Neural crest cell (in vitro differentiated cells): ENCODE measurements at places on chromosomes 7 and 10. TPM values are rescaled to one million over a fixed set of nuclear protein-coding genes. Genes with fewer than 3 reads are reported as not detected.
A peak's percentile ranks its signal among the peaks of the same experiment; 100 is the strongest.

NPFFR1 gene
- total RNA-seq, result not detected in 2 replicates

- no peak overlapping the region for H3K4me3 ChIP-seq
- no peaks in the 10 kb centered on the region for H3K4me1 ChIP-seq
- H3K36me3 ChIP-seq, result no peaks in the 10 kb centered on the region
- DNase-seq, result no peak
- no peaks in the 10 kb centered on the region for H3K27me3 ChIP-seq
- H3K27ac ChIP-seq, result no peak overlapping the region
Observed at GRCh38 chr10:91689731-91690168, 56.9 kb upstream of the PPP1R3C start.

DNA sequence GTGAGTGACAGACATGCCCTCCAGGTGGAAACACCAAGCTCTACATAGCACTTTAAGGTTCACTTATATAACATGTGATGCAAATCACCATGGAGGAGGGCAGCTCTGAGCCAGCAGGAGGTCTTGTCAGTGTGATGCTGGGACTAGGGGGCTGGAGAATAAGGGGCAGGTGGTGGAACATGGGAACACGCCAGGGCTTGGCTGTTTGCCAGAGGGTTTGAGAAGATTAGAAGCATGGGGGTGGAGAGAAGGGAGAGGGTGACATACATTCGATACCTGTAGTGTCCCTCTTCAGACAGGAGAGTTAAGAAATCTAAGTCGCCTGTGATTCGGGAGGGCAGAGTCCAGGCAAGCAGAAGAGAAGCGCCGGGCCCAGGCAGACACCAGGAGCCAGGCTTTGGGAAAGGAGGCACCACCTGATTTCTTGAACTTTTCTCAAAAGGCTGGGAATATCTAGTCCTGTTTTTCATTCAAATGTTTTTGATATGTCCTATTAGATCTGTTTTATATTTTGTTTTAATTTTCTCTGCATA, 16.9 kb upstream of the LAMB4 start:
- no peak overlapping the region for H3K4me3 ChIP-seq
- H3K27me3 ChIP-seq, result no peaks in the 10 kb centered on the region
- H3K36me3 ChIP-seq, result no peaks in the 10 kb centered on the region
- peaks cover 11% of the 10 kb centered on the region for H3K4me1 ChIP-seq

DNA sequence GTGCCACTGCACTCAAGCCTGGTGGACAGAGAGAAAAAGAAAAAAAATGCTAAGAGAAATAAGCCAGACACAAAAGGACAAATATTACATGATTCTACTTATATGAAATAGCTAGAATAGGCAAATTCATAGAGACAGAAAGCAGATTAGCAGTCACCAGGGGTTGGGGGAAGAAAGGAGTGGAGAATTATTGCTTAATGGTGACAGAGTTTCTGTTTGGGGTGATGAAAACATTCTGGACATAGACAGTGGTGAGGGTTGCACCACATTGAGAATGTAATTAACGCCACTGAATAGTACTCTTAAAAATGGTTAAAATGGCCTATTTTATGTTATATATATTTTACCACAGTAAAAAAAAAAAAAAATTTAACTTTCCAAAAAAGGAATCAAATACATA, 6.4 kb upstream of the NT5C2 start:
- peaks cover 4% of the 10 kb centered on the region for H3K4me1 ChIP-seq
- DNase-seq, result no peak
- no peak overlapping the region for H3K27ac ChIP-seq
- no peak overlapping the region for H3K4me3 ChIP-seq
- H3K36me3 ChIP-seq, result no peaks in the 10 kb centered on the region

ZNF239 gene
- 11.2 and 12.1 TPM in 2 replicates for total RNA-seq

DNA sequence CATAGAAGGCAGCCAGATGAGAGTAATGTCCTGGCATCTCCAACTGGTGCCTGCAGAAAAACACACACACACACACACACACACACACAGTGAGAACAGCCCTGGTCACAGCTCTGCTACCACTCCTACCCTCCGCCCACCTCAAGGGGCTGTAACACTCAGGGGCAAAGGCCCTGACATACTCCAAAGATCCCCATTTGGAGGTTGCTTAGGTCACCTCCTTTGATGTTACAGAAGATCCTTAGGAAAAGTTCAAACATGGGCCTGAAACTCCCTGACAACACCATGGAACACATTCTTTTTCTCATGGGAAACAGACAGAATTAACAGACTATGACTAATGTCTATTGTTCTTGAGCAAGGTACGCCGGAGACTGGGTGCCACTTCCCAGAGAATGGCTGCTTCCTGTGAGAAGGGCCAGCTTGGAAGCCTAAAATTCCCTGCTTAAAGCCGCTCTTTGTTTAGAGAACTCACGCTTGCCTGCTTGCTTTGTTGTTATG, 27.7 kb downstream of the DENND11 start:
- H3K4me3 ChIP-seq, result peak overlapping the region; percentile 79
- peaks cover 25% of the 10 kb centered on the region for H3K4me1 ChIP-seq
- H3K36me3 ChIP-seq, result peaks cover 13% of the 10 kb centered on the region
- H3K27ac ChIP-seq, result peak overlapping the region; percentile 97
- no peaks in the 10 kb centered on the region for H3K27me3 ChIP-seq

SLC18A2 gene
- total RNA-seq, result 0.05 and 0.07 TPM in 2 replicates

DNA sequence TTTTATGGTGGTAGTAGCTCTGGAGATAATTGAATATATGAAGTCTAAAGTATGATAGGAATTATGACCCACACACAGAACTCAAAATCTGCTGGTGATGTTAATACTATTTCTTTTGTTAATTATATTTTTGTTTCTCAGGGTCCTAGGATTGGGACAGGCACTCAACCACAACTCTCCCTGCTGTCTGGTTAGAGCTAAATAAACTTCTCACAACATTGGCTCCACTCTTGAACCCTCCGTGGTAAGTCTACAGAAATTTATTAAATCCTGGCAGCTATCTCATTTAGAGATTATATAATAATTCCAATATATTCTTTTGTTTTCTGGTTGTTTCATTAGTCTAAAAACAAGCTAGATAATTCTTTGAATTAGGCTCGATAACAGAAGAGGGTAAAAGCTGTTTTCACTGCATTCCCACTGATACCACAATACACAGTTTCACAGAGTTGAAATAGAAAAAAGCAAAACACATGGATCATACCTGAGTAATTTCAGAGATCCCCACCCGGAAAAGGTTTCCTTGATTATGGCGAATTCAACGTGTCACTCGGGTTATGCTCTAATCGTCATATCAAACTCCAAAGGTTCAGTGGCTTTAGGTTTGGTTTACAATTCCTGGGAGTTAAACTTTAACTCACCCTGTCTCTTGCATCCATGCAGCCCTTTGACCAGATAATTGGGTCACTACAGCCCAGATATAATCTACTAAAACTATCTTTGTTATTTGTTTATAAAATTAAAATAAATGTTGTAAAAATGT, at the start of gene A1CF:
Gene A1CF, minus strand, starts transcription at position 531 of the 763 bp plus-strand sequence. CDS start 25,687 bp downstream, outside the sequence.
- H3K27ac ChIP-seq, result no peak within 1 kb of the TSS
- H3K36me3 ChIP-seq, result no peaks in the 10 kb centered on the region
- no peak within 1 kb of the TSS for H3K4me3 ChIP-seq
- DNase-seq, result no peak

DNA sequence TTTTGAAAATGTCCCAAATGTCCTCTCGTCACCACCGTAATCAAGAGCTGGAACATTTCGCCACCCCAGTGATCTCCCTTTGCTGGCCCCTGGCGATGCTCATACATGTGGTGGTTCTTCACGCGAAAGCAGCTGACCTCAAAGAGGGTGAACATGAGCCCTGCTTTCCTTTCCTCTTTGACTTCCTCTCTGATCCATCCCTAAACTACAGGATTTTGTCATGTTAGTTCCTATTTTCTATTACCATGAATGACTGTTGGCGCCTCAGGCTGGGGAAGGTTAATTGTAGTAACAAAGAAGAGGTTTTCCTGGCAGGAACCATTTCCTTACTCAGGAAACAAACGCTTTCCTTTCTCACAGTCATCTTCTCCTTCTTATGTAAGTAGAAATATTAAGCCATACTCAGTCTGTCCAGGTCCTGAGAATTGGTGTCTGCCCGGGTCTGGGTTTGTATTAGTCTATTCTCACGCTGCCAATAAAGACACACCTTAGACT, 114.5 kb downstream of the INSYN2A start:
- no peaks in the 10 kb centered on the region for H3K4me1 ChIP-seq
- H3K27ac ChIP-seq, result no peak overlapping the region
- no peak for DNase-seq
- H3K36me3 ChIP-seq, result peaks cover 22% of the 10 kb centered on the region

MKI67 gene
- total RNA-seq, result 140 and 160 TPM in 2 replicates

DNA sequence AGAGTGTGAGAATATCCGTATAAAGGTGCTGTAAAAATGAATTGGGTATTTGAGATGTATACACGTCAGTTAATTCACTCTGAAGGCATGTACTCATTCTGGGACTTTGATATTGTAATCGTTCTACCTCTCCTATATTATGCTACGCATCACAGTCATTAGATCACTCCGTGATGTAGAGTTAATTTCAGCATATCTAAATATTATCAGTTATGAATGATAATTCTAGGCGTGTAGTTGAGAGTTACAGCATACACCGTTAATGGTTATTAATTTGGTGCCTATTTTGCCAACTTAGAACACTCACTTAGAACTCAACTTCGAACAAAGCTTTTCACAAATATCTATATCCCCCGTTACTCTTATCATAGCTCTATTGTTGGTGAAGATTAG, 477 bp upstream of the MCU start:
- peaks cover 29% of the 10 kb centered on the region for H3K4me1 ChIP-seq
- H3K27me3 ChIP-seq, result peaks cover 5% of the 10 kb centered on the region
- no peak for DNase-seq
- peak overlapping the region; percentile 86 for H3K4me3 ChIP-seq
- no peaks in the 10 kb centered on the region for H3K36me3 ChIP-seq
- H3K27ac ChIP-seq, result no peak overlapping the region

ADRA2A gene
- total RNA-seq, result 0.07 and 0.14 TPM in 2 replicates

GRCh38 chr10:32315424-32315823, 31.5 kb downstream of the EPC1 start:
- H3K27ac ChIP-seq, result no peak overlapping the region
- DNase-seq, result no peak
- no peak overlapping the region for H3K4me3 ChIP-seq
- H3K4me1 ChIP-seq, result peaks cover 33% of the 10 kb centered on the region
- no peaks in the 10 kb centered on the region for H3K27me3 ChIP-seq

NUP205 gene
- total RNA-seq, result 147 and 148 TPM in 2 replicates

DNA sequence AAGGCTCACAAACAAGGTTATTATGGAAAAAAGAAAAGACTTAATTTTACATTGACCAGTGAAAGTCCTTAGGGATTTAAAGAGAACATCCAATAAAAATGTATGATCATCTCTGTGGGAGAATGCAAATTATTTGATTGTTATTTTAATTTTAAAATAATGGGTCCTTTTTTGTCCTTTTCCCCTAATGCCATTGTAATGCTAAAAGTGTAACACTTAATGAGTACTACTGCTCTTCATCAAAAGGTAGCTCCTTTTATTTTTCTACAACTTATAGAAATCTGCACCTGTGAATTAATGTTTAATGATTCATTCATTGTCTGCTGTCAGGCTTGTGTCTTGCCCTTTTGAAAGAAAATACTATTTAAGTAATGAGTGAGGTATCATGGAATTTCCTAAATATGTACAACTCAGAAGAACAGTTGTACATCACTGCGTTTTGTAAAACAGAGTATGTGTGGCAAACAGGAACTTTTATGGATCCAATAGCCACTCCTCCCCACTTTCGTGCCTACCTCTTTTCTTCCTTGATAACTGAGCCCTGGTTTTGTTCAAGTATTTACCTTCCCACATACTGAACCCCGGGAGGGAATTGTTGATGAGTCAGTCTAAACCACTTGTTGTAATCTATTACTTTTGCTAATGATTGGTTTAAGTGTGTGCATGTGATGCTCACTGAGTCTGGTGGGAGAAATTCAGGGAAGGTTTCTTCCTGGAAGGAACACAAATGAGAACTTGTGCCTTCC, 19.9 kb upstream of the TRUB1 start:
- H3K36me3 ChIP-seq, result no peaks in the 10 kb centered on the region
- H3K4me3 ChIP-seq, result no peak overlapping the region
- H3K4me1 ChIP-seq, result no peaks in the 10 kb centered on the region
- no peak overlapping the region for H3K27ac ChIP-seq
- no peaks in the 10 kb centered on the region for H3K27me3 ChIP-seq

OR6B1 gene
- total RNA-seq, result not detected in 2 replicates

- peak overlapping the region; percentile 78 for H3K27ac ChIP-seq
- H3K27me3 ChIP-seq, result no peaks in the 10 kb centered on the region
- no peak overlapping the region for H3K4me3 ChIP-seq
- no peaks in the 10 kb centered on the region for H3K36me3 ChIP-seq
- peak; percentile 4 for DNase-seq
Observed at GRCh38 chr10:16777473-16778370, 39.5 kb downstream of the RSU1 start.
